ENCODE measurements at places on chromosomes 11 and 22.

- DNase-seq, result no peak
These were observed 18.6 kb downstream of the TSKU start for GRCh38 chr11:76801736-76802135.

DNA sequence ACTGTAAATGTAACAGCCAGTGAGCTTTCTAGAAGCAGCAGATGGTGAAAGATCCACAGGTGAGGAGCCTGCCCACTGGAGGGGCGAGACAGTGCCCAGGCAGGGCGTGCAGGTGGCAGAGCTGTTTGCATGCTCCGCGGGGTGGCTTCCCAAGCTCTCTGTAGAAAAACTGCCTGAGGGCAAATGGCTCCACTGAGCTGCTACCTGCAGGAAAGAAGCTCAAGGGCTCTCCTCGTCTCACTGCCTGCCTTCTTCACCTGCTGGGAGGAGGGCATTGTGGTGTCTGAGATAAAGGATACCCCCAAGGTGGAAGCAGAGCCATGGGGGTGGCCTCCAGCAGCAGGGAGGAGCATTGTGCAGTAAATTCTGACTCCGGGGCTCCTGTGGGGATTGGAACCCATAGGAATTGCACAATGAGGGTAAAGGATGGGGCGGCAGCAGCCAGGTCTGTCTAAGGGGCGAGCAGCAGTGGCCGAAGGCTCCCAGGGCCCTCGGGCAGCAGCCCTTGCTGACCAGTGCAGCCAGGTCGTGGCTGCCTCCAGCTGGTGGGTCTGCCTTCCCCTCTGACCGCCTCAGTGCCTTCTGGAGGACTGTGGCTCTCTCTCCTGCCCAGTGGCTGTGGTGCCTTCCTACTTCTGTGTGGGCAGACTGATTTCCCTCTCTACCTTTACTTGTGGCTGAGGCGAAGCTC, 28.0 kb upstream of the CABP7 start:
- DNase-seq, result no peak

GRCh38 chr11:20042045-20042639, 118.1 kb downstream of the DBX1 start:
- no peak for DNase-seq

DNA sequence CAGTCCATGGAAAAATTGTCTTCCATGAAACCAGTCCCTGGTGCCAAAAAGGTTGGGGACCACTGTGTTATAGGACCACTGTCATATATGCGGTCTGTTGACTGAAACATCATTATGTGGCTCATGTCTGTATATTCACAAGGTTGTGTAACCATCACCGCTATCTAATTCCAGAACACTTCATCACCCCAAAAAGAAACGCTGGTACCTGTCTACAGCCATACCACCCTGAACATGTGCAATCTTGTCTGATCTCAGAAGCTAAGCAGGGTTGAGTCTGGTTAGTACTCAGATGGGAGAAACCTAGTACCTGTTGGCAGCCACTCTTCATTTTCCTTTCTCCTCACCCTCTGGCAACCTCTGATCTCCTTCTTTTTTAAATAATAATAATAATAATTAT, 12.9 kb upstream of the PIK3IP1 start:
- no peak for DNase-seq

GRCh38 chr11:32316858-32317642, 118.3 kb downstream of the WT1 start:
- no peak for DNase-seq

GRCh38 chr22:38798496-38798895, 4.6 kb upstream of the DNAL4 start:
- DNase-seq, result no peak

GRCh38 chr22:50007057-50007511, 5.5 kb downstream of the IL17REL start:
- DNase-seq, result no peak

DNA sequence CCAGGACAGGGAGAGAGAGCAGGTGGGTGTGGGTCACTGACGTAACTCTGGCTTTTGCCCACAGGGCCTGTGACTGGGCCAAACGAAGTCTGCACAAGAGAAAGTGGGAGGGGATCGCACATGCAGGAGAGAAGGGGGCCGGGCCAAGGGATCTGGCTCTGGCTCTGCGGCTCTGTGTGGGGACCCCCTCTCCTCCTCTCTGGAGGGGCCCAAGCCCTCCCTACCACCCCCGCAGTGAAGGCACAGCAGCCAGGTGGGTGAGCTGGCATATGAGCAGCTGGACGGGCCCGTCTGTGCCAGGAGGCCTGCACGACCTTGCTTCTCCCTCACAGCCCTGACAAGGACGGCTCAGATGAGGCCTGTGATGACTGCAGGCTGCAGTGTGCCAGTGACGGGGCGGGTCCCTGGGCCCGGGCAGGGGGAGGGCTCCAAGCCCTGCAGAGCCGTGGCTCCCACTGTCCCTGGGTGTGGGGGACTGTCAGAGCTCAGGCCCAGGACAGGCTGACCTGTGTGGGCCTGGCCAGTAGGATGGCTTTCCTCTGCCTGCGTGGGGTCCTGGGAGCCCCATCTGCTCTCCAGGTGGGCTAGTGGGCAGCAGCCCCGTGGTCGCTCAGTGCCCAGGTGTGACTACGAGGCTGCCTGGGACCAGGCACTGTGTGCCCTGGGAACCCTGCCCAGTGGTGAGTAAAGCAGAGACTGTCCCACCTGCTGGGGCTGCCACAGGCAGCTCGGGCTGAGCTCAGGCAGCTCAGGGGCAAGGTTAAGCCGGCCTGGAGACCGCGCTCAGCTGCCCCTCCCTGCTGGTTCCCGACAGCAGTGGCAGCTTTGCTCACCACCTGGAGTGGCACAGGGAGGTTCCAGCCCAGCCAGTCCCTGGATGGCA, 22.2 kb downstream of the MRGPRG start:
- DNase-seq, result no peak

DNA sequence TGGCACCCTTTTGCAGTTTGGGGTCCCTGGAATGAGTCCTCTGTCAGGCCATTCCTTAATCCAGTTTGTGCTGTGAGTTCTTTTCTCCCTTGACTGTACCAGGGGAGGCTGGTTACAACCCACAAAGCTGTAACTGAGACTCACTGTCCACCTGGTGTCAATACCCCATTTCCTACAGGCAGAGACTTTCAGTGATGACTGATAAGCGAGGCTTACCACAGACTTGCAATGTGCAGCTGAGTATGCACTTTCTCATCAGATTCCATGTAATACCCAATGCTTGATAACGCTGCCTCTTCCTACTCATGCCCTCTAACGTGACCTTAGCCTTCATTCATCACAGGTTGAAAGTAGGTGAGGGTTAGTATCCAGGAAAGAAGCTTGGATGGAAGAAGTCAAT, 120.1 kb downstream of the INSC start:
- no peak for DNase-seq

DNA sequence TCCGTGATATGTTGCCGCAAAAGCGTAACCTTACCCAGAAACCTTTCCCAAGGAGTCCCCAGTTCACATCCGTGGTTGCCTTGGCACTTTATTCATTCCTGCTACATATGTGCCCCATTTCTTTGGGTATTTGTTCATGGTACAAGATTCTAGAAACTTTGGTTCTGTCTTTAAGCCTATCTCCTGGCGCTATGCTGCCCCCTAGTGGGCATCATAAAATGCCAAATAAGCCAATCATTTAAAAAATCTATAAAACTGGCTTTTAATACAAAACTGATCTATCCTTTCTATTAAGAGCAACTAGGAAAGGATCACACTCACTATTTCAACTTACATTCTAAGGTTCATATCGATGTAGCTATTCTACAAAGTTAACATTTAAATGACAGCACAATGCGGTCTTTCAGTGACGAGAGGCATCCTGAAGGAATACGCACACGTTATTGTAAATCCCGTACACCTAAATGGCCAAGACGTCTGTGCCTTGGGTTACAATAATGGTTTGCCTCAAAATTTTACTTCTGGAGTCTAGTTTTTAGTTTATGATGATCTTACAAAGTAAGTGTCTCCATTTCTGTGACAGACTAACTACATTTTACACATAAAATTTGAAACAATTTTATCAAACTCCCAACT, 16.2 kb downstream of the PIWIL3 start:
- DNase-seq, result peak; percentile 45

DNA sequence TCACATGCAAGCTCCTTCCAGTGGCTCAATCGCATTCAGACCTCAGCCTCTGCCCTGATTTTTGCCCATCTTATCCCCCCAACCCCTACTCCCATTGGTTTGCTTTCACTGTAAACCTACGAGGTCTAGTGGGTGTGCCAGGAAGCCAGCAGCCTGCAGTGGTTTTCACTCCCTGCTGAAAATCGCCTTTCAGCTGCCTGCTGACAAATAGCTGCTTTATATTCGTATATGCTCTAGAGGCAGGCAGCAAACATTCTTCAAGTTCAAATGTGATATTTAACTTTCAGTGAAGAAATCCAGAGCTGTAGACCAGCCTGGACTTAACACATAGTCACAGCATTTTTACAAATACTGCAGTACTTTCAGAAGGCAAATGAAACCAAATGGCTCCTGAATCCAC, 92.8 kb upstream of the APOA1 start:
- peak; percentile 26 for DNase-seq

GRCh38 chr22:23380911-23381310, 199.2 kb downstream of the IGLL1 start:
- DNase-seq, result no peak

DNA sequence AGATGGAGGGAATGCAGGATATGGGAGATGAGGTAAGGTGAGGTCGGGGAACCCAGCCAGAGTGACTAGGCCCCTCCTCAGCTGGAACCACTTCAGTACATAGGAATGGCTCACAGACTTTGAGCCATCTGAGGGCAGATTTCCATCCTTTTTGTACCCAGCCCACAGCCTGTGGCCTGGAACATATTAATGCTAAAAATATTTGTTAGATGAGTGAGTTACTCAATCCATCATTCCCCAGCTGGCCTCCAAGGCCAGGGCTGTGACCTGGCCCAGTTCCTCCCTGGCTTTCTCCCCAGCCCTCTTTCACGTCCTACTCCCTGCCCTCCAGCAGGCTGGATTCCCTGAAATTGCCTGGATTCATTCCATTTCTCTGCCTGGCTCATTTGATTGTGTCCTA, 57.2 kb upstream of the PRDM11 start:
- DNase-seq, result no peak

- DNase-seq, result no peak
These were observed 243.7 kb upstream of the TBCEL start for GRCh38 chr11:120780239-120780638.

DNA sequence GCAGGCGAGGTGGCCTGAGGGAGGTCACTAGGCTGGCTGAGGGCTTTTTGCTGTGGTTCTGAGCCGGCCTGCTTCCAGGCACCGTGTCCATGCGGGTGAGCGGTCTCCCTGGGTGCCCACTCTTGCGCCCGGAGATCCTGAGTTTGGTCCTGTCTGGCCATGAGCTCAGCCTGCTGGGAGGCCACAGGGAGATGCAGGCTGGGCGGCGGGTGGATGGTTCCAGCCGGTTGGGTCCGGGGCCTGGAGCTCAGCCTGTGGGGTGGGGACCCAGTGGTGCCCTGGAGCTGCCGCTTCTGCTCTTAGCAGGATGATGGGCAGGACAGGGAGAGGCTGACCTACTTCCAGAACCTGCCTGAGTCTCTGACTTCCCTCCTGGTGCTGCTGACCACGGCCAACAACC, 18.5 kb downstream of the TPCN2 start:
- no peak for DNase-seq

DNA sequence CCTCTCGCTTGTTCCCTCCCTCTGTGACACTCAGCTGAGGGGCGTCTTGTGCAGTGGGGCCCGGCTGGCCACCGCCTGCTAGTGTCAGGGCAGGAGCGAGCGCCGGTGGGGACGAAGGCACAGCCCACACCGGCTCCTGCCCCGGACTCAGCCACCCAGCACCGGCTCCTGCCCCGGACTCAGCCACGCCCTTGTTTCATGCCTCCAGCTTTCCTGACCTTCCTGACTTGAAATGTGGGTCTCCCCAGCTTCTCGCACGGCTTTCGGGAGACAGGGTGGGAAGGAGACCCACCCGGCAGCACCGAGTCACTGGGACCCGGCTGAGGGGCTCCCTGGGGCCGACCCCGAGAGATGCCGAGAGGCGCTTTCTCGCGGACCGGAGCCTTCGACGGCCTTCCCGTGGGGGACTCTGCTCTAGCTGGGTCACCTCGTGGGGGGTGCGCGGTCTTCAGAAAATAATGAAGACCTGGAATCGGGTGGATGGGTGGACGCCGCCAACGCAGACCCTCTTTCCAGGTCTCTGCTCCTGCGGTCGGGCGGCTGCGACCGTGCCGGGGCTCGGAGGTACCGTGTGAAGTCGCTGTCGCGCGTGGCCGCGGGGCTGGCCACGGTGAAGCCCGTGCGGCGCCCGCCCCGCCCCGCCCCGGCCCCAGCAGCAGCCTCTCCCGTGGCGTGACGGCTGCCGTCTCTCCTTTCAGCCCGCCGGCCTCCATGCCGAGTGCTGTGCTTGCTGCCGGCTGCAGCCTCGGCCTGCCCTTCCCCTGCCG, 10.2 kb downstream of the GLB1L2 start:
- DNase-seq, result no peak

GRCh38 chr11:65329944-65330403, 3.7 kb upstream of the DPF2 start:
- DNase-seq, result peak; percentile 86

- DNase-seq, result no peak
These were observed 52.1 kb upstream of the EIF3M start for GRCh38 chr11:32531528-32531927.

GRCh38 chr22:22935546-22936157, 48.0 kb downstream of the IGLL5 start:
- DNase-seq, result no peak

GRCh38 chr11:103380031-103380430, 270.8 kb downstream of the DYNC2H1 start:
- no peak for DNase-seq

- DNase-seq, result no peak
These were observed 11.1 kb downstream of the PPP6R3 start for GRCh38 chr11:68471360-68472340.

DNA sequence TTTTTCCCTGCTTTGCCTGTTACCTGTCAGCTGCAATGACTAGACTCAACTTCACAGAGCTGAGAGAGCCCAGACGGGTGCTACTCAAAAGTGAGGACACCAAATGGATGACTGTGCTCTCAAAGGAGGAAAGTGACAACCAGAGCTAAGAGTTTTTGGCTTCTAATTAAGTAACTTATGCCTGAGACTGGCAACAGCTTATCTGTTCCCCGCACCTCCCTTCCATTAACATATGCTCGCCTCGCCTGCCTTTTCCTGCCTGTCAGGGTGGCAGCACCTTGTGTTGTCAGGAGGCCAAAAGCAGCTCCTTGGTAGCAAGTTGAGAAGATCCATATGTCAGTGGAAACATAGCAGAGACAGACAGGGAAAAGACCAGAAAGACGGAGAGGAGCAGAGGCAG, 573.9 kb upstream of the KIRREL3 start:
- DNase-seq, result no peak

DNA sequence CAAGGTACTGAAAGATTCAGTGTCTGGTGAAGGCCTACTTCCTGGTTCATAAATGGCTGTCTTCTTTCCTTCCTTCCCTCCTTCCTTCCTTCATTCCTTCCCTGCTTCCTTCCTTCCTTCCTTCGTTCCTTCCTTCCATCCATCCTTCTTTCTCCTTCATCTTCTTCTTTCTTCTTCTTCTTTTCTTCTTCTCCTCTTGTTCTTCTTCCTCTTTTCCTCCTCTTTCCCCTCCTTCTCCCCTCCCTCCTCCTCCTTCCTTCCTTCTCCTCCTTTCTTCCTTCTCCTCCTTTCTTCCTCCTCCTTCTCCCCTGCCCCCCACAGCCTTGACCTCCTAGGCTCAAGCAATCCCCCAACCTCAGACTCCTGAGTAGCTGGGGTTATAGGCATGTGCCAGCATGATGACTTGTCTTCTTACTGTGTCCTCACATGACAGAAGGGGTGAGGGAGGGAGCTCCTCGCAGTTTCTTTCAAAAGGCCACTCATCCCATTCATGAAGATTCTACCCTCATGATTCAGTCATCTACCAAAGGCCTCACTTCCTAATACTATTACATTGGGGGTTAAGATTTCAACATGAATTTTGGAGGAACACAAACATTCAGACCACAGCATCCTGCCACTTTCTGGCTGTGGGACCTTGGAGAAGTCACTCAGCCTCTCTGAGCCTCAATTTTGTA, 22.6 kb upstream of the CCDC134 start:
- no peak for DNase-seq
